ENCODE measurements at places on chromosomes 2 and 18. TPM values are rescaled to one million over a fixed set of nuclear protein-coding genes. Genes with fewer than 3 reads are reported as not detected.

SPC25 gene
- 22.3 TPM for polyA plus RNA-seq

KCNIP3 gene
- 29.5 TPM for polyA plus RNA-seq

PSMA8 gene
- not detected for polyA plus RNA-seq

NAGK gene
- polyA plus RNA-seq = 79.7 TPM

PPP4R1 gene
- polyA plus RNA-seq = 35.5 TPM

ELOA2 gene
- not detected for polyA plus RNA-seq
